ENCODE measurements at places on chromosomes 3 and 15.

DNA sequence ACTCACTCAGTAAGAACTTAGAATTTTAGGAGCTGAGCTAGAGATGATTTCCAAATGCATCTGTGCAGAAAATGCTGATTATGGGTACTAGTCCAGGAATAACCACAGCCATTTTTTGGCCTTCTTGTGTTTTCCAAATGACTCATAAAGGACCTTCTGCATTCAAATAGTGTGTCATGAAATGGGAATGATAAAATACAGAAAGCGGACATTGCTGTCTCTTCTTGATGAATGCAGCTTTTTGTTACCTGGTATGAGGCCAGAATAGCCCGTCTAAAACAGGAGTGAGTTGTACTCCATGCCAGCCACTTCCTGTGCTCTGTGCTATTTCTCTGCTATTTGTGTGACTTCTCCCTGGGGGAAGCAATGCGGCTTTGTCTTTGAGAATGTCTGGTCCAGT, 20.5 kb upstream of the FRMD5 start:
- no peak for DNase-seq

- DNase-seq, result no peak
These were observed 59.8 kb upstream of the FGD5 start for GRCh38 chr3:14758959-14759358.

- DNase-seq, result no peak
These were observed 28.5 kb downstream of the LIPC start for GRCh38 chr15:58460116-58460790.

GRCh38 chr15:100335335-100335999, 6.3 kb downstream of the ADAMTS17 start:
- DNase-seq, result no peak

DNA sequence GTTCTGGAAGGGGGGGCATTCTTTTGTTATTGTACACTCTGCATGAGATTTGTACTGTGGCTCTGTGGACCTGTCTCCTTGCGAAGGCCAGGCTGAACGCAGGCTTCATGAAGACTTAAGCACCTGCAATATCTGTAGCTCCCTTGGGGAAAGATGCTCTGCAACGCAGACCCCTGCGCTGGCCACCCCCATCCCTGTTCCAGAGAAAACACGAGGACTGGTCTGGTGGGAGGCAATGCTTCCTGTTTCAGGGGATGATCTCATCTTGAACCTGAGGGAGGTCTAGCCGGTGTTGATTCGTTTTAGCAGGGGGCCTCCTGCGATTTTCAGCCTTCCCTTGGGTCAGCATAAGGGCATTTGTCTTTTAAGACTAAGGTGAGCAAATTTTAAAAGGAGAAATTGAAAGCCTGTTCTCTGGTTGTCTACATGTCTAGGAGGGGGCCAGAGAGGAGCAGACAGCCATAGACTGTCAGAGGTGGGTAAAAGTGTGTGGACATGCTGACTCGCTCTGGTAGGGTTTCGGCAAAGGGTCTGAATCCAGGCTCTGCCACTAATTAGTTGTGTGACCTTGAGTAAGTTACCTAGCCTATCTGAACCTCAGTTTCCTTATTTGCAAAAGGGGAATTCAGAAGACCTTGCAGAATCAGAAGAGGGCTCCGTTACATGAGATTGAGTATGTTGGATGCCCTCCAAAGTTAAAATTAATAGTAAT, 80.9 kb upstream of the RASGRF1 start:
- no peak for DNase-seq

DNA sequence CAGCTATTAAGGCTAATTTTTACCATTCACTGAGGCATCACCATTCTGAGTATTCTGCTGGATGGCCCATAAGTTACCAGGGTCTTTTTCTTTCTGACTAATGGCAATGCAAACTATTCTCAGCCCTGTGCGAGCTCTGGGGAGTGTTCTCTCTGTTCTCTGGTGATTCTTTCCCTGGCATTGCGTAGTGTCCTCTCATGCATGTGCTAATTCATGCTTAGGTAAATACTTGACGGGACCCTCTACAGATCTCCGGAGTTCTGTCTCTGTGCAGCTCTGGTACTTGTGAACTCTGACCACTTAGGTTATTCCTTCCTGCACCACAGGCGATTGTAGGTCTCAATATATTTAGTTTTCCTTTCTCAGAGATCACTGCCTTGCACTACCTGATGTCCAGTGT, 34.8 kb downstream of the UBE2E1 start:
- DNase-seq, result no peak

DNA sequence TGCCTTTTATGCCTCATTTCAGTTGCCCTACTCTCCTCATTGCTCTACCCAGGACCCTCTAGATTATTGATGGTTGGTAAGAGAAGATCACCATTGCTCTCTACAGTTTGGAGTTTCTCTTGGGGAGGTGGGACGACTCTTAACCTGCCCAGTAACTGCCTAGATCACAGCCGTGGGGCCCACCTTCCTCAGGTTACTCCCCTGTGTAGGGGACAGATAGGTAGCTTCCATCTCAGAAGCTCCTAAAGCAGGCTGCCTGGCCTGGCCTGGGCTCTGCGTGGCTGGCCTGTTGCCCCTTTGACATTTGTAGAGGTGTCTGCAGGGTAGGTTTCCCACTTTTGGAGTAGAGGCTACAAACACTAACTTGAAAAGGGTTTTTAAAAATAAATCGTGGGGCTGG, 42.7 kb downstream of the TRIM71 start:
- no peak for DNase-seq

DNA sequence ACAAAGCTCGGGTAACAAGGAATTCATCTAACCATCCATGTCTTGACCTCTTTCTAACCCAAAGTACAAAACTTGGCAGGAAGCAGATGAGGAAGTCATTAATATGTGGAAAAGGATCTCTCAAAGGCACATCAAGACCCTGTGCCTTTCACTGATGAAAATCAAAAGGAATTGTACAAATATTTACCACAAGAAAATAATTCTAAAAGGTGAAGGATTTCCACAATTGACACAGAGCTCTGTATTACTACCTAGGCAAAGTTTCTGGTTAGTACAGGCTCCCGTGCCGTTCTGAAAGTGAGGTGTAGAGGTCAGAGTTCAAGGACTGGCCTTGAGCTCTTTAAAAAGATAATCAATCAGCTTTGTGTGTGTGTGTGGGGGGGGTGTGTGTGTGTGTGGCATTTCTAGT, 239.7 kb upstream of the ICE2 start:
- no peak for DNase-seq

GRCh38 chr15:38538328-38539007, 26.1 kb downstream of the RASGRP1 start:
- DNase-seq, result no peak

DNA sequence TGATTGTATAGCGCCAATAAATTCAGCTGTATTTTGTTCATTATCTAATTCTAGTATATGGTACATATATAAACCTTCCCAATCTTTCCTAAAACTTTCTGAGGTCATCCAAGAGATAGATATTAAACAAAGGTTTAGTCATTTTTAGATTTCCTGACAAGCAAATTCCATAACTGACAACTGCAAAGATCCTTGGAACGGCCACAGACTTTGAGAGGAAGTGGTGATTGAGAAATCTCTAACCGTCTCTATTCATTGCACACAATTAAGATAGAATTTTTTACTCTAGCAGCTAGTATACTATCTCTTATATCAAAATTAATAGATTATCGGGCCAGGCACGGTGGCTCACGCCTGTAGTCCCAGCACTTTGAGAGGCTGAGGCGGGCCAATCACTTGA, 4.7 kb downstream of the CSNK1G1 start:
- DNase-seq, result no peak

DNA sequence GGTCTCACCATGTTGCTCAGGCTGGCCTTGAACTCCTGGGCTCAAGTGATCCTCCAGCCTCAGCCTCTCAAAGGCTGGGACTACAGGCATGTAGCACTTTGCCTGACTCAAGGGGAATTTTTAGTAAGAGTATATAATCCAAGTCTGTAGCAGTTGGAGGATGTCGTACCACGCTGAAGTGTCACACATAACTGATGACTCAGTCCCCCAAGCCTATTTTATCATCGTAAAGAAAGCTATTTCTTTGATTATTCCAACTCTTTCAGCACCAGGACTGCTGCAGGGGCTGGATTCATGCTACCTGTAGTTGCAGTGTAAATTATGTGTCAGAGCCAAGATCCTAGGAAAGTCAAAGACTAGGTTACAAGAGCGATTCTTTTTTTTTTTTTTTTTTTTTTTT, 1.4 kb upstream of the PRKCI start:
- DNase-seq, result no peak

- no peak for DNase-seq
These were observed 31.6 kb upstream of the SEMA3F start for GRCh38 chr3:50123394-50124051.

DNA sequence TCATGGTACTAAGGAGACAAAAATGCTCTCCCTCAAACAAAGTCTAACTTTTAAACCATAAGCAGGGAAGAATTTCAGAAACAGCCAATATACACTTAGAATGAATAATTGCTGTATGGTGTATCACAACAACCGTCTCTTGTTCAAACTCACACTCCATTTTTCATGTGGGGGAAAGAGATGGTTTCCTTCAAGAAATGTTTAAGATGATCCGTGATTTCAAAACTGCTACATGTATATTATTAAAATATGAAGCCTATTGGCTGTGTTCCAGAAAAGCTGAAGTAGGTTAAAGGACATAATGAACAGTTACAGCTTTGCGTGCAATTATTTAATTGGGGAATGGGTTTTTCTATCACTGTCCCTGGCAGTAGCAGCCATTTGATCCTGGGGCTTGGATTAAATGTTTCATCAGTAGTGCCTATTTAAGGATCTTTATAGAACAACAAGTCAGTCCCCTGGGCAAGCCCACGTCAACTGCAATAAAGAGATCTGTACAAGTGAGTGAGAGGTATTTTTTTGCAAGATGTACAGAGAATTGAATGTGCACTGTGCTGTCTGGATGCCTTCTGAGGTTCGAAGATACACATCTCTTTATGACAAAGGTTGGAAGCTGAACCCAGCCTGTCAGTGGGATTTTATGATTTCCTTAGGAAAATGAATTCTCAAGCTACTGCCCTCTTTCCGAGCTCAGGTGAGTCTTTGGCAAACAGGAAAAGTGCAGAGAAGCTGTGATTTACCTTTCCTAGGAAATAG, 337.2 kb upstream of the RARB start:
- DNase-seq, result no peak

GRCh38 chr15:100997442-100997841, 78.3 kb downstream of the LRRK1 start:
- no peak for DNase-seq

- DNase-seq, result no peak
These were observed 476.6 kb downstream of the FHIT start for GRCh38 chr3:60774617-60775016.

- DNase-seq, result no peak
These were observed 38.8 kb upstream of the BNC1 start for GRCh38 chr15:83323296-83323711.

- DNase-seq, result no peak
These were observed 1040.1 kb upstream of the NR2F2 start for GRCh38 chr15:95290176-95290974.

- no peak for DNase-seq
These were observed 458.1 kb upstream of the NR2F2 start for GRCh38 chr15:95872366-95872771.

DNA sequence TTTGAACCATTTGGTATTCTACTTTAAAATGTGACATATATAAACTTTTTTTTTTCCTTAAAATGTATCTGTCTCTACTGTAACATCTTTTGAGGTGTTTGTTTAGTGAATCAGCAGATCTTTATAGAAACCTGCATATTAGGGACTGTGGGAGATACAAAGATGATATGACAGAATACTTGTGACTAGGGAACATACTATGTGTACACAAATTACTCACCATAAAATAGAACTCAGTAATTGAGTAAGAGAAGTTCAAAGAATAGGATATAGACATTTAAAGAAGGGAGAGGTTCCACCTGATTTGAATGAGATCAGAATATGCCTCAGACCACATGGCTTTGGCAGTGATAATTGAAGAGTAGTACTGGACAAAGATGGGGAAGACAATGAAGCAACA, 47.9 kb downstream of the ATP2C1 start:
- DNase-seq, result no peak

GRCh38 chr3:58754074-58754473, 87.5 kb upstream of the FAM3D start:
- DNase-seq, result no peak

- DNase-seq, result no peak
These were observed 94.6 kb upstream of the SNTN start for GRCh38 chr3:63557912-63558311.

GRCh38 chr3:34301313-34301712, 502.9 kb downstream of the PDCD6IP start:
- no peak for DNase-seq

GRCh38 chr15:96011136-96011535, 319.4 kb upstream of the NR2F2 start:
- no peak for DNase-seq

DNA sequence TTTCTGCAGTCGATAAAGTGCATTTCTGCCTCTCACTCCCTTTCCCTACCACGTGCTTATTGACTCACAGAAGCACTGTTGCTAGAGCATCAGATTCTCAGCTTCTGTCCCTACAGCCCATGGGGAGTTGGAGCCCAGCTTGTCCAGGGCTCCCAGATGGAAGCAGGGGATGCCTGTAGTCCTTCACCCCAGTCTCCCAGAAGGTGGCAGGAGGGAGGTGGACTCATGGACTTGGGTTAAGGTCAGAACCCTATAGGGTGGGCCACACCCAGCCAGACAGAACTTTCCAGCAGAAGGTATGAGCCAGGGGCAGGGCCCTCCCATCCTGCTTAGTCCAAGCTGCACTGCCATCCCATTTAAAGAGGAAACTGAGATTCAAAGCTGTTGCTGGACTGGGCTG, 33.1 kb upstream of the SEMA3F start:
- no peak for DNase-seq

GRCh38 chr3:134277066-134277660, 26.5 kb upstream of the RYK start:
- DNase-seq, result no peak

DNA sequence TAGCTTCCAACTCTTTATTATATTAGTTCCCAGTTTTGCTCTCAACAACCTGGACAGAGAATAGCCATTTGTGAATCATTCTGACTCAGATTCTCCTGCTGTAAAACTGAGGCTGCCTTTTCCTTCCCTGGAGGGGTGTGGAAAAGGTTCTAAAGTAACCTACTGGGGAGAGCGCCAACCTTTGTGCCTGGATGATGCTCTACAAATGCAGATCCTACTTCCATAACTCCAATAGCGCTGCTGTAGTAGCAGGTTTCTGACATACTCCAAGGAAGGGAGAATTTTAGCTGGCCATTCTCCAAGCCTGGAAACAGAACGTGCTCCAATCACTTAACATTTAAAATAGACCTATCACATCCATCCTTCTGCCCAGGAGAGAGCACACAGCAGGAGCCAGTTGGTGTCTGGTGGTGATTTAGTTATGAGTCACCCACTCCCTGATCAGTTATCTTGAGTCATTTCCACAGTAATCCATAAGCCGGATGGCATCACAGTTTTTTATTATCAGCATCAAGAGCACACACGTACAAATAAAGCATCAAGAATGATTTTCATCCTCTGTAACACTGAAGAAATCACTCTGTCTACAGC, 38.3 kb downstream of the MYH15 start:
- DNase-seq, result no peak

- DNase-seq, result no peak
These were observed 71.1 kb downstream of the CHSY1 start for GRCh38 chr15:101180620-101181307.

GRCh38 chr15:90742087-90742486, 24.9 kb downstream of the BLM start:
- DNase-seq, result no peak

All from CD4-positive, alpha-beta T cell treated with Interleukin-10 for 1 hour (primary cell).